Muscle of back (tissue), 13 donors: ENCODE measurements at places on chromosomes 12 and 14.

GRCh38 chr12:80217011-80217535 lies 117.7 kb downstream of the OTOGL start:
- DNase-seq = no peak

DNA sequence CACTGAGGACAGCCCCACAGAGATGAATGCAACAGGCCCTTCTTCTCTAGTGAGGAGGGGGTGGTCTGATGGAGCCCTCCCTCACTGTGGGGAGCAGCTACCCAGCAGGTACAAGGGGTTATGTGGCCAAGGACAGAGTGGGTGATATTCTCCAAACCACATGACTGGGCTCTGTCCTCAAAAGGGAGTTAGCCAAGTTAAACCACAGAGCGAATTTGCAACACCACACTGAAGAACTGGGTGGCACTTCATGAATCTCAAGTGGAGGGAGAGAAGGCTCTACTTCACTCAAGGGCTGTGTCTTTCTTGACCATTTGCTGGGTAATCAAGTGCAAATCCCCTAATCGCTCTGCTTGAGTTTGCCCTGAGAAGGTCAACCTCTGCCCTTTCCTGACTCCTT lies 12.5 kb downstream of the GPR68 start:
- DNase-seq = no peak

- no peak for DNase-seq
These were observed 2.8 kb downstream of the CFAP73 start for GRCh38 chr12:113152196-113152834.

- DNase-seq = no peak
These were observed 404.5 kb downstream of the LRFN5 start for GRCh38 chr14:42011221-42011620.

DNA sequence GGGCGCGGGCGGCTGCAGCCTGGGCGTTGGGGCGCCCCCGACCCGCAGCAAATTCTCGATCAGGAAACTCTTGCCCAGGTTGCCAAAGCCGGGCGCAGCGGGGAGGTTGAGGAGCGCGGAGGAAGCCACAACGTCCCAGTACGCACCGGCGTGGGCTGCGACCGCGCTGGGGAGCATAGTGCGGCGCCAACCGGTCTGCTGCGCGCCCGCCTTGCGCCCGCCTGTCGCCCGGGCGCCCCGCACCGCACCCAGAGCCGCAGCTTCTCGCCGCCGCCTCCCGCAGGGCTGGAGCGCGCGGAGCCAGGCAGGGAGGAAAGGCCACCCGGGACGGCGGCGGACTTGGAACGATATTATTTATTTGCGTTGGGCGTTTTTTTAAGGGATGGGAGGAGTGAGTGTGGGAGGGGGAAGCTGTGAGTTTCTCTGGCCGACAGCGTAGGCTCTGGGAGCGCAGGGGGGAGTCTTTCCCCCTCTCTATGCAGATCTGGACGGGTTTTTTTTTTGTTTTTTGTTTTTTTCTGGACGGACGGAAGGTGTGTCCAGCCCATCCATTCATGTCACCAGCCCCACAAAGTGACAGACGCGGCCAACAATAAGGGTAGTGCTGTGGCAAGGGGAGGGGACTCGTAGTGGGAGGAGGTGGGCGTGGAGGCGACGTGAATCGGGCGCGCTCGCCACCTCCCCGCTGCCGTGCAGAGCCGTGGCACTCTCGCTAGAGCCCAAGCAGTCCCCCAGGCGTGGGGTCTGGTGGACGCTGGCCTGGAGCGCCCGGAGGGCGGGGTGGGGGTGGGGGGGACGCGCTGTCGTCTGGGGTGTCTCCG lies at the start of gene DBX2:
TSS of gene DBX2 (minus strand) at position 349 of the 821 bp plus-strand sequence. CDS start at position 177, 172 bp downstream.
- DNase-seq = no peak
